Activated naive CD8-positive, alpha-beta T cell treated with anti-CD3 and anti-CD28 coated beads, Interleukin-2, amount 10 ng/mL, durations not matched to agents 7 days and 5 days (primary cell): ENCODE measurements at places on chromosomes 5 and 9.

DNA sequence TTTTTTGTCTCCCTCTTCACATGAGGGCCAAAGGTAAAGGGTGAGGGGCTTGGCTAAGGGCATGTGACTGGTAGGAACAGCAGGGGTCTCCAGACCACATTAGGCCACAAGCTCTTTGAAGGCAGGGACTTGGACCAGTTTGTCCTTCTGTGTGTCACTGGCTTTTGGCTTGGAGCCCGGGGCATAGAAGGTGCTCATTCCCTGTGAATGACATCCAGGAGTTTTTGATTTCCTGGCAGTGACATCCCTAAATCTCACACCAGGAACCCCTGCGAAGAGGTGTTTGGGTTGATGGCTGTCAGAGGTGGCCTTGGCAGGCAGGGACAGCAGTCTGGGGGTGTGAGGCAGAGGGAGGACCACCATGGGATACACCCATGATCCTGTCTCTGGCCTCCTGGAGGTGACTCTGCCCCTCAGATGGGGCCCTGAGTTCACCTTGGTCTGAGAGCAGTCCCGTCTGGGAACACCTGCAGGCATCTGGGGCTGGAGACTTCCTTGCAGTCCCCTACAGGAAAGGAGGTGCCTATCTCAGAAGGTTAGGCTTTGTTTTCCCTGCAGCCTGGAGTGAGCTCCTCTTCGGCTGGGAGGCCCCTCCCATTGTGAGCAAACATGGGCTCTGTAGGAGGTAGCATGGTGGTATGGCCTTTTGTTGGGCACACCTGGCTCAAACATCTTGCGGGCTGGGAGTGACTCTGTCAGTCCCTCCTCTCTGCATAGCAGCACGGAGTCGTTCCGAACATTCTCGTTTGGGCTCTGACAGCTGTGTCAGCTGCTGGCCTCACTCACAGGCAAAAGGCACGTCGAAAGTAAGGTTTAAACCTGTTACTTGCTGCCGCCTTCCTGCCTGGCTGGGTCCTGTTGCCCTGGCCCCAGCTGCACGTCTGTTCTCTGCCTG is 38.6 kb upstream of the PITX1 start:
- DNase-seq, result no peak

GRCh38 chr9:114263853-114264510 is 58.9 kb upstream of the ORM1 start:
- DNase-seq, result no peak

GRCh38 chr5:170625221-170626165 is 121.7 kb downstream of the KCNIP1 start:
- no peak for DNase-seq

GRCh38 chr5:158123595-158123994 is 264.6 kb upstream of the CLINT1 start:
- DNase-seq, result no peak

GRCh38 chr5:142073362-142073988 is 35.1 kb upstream of the NDFIP1 start:
- no peak for DNase-seq

DNA sequence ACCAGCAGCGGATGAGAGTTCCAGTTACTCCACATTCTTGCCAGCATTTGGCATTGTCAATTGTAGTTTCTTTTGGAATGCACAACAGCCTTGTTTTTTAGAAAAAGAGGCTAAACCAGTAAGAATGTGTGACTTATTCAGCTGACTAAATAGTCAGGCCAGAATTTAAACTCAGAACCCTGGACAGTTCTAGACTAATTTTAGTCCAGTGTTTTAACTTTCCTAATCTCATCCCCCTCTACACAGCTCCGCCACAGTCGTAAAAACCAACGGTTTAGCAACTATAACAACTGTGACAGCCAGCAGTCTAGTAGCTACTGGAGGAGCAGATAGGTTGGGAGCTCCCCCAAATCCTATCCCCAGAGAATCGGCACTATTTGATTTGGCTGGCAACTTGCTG is 103.7 kb downstream of the FOXD1 start:
- no peak for DNase-seq

GRCh38 chr9:136584401-136584932 is 38.6 kb upstream of the NOTCH1 start:
- no peak for DNase-seq

GRCh38 chr5:110321117-110321516 is 405.4 kb downstream of the TMEM232 start:
- no peak for DNase-seq

- DNase-seq, result no peak
Observed at GRCh38 chr5:172049226-172049796, 42.9 kb upstream of the FBXW11 start.

DNA sequence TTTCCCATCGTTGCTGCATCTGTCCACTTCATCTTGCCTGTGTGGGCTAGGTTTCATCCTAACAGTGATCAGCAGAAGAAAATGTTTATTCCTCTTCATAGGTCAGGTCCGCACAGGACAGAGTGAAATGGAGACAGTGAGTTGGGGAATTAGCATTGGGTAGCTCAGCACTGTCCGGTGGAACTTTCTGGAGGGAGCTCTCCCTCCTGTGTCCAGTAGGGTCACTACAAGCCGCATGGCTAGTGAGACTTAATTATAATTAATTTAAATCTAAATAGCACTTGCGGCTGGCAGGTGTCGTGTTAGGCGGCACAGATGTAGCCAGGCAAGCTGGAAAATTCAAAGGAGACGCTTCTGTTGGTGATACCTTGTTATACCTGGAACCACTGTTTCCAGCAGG is 48.4 kb downstream of the CFAP77 start:
- DNase-seq, result no peak

- DNase-seq, result no peak
Observed at GRCh38 chr9:121026260-121026691, 23.8 kb downstream of the C5 start.

- no peak for DNase-seq
Observed at GRCh38 chr9:129894120-129894823, 59.0 kb downstream of the USP20 start.

DNA sequence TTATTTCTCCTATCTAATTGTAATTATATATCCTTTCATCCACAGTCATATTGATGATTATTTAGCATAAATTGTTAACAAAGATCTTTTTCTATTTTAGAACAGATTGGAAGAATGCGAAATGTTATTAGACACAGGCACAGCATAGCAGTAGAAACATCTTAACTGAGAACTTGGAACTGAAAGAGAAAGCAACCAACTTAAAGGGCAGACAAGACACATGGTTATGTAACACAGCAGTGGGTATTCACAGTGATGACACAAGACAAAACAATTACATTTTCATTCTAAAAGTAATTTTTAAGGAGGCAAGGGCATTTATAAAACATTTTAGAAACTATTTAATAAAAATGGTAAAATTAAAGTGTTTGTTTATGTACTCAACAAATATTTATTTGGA is 57.7 kb upstream of the MEF2C start:
- DNase-seq, result no peak

- DNase-seq, result no peak
Observed at GRCh38 chr5:103542441-103542840, 20.1 kb downstream of the NUDT12 start.

GRCh38 chr5:176712546-176713304 is 65.4 kb downstream of the TSPAN17 start:
- no peak for DNase-seq

DNA sequence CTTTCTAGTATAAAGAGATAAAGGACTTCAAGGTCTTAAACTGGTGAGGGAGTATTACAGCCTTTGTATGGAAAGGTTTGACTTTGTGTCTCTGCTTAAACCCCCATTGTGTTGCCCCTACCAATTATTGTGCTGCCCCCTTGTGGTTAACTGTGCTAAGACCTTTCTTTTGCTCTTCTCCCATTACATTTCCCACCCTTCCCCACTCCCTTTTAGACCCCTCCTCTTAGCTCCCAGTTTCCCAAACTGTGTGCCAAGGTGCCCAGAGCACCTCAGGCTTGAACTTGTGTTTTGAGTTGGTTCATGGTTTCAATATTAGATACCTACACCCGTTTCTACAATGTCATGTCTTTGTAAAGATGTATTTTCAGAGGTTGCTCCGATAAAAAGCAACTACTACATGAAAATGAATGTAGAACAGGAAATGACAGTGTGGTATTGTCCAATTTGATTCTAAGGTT is 2.9 kb downstream of the JAK2 start:
- peak; percentile 54 for DNase-seq

GRCh38 chr9:83572524-83572923 is 34.3 kb upstream of the FRMD3 start:
- DNase-seq, result no peak

- DNase-seq, result no peak
Observed at GRCh38 chr5:156191547-156191946, 135.4 kb upstream of the SGCD start.

DNA sequence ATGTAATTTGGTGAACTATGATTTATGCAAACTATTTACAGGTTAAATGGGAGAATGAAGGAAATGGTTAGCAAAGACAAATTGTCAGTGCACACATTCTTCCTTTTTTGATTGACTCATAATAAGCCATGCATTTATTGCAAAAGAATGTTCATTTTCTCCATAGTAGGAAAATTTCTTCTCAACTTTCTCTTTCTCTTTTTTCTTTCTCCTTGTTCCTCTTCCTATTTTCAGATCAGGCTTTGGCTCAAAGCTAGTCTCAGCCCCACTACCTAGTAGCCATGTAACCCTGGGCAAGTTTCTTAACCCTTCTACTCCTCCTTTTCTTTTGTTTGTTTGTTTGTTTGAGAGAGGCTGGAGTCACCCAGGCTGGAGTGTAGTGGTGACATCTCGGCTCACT is 156.6 kb downstream of the PIK3R1 start:
- no peak for DNase-seq

DNA sequence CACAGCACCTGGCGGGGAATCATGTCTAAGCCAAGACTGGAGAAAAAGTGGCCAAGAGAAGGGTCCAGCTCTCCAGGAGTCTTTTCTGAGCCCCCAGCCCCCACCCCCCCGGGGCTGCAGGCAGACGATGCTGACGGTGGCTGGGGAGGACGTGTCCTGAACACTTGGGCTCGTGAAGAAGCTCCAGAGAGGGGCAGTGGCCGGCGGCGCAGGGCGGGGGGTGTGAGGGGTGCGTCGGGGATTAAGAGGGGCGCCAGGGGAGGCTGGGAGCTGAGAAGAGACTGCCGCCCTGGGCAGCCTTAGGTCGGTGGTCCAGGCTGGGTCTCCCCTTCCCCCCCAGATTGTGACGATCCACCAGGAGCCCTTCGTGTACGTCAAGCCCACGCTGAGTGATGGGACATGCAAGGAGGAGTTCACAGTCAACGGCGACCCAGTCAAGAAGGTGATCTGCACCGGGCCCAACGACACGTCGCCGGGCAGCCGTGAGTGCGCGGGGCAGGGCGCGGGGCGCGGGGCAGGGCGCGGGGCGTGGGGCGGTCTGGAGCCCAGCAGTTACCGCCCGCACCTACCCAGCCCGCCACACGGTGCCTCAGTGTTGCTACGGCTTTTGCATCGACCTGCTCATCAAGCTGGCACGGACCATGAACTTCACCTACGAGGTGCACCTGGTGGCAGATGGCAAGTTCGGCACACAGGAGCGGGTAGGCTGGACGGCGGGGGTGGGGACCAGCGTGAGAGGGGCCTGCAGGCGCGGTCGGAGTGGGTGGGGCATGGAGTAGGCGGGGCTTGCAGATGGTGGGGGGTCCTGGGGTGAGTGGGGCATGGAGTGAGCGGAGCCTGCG is 8.9 kb downstream of the LRRC26 start:
- DNase-seq, result no peak

GRCh38 chr9:101128623-101129022 is 100.1 kb downstream of the PLPPR1 start:
- no peak for DNase-seq

GRCh38 chr5:91206734-91207133 is 176.4 kb downstream of the ARRDC3 start:
- no peak for DNase-seq

DNA sequence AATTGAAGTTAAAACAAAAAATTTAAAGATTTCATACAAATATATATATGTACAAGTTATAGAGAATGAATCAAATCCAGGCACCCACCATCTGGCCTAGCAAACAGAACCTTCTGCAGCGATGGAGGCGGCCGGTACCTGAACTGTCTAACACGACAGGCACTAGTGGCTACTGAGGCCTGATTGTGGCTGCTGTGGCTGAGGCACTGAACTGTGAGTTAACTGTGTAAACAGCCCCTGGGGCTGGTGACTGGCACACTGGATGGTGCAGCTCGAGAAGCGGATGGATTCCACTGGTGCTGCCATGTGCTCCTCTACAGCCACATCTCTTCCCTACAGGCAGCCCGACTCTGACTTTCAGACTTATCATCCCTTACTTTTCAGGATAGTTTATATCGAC is 82.4 kb downstream of the RAPGEF1 start:
- no peak for DNase-seq

DNA sequence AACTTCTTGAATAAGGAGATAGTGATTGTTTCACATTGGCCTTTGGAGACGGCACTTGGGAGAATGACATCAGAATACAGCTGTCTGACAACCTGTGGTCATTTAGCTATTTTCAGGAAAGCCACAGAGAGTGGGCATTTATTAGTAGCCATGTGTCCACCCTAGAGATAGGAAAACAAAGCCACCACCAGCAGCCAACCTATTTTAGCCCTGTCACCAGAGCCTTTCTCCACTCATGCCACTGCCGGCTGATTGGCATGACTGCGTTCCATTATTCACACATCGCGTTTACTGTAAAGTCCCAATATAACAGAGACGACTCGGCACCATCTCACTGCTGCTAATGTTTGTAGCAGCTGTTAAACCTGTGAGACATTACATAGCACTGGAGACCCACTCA is 330.1 kb downstream of the NDUFS4 start:
- no peak for DNase-seq

DNA sequence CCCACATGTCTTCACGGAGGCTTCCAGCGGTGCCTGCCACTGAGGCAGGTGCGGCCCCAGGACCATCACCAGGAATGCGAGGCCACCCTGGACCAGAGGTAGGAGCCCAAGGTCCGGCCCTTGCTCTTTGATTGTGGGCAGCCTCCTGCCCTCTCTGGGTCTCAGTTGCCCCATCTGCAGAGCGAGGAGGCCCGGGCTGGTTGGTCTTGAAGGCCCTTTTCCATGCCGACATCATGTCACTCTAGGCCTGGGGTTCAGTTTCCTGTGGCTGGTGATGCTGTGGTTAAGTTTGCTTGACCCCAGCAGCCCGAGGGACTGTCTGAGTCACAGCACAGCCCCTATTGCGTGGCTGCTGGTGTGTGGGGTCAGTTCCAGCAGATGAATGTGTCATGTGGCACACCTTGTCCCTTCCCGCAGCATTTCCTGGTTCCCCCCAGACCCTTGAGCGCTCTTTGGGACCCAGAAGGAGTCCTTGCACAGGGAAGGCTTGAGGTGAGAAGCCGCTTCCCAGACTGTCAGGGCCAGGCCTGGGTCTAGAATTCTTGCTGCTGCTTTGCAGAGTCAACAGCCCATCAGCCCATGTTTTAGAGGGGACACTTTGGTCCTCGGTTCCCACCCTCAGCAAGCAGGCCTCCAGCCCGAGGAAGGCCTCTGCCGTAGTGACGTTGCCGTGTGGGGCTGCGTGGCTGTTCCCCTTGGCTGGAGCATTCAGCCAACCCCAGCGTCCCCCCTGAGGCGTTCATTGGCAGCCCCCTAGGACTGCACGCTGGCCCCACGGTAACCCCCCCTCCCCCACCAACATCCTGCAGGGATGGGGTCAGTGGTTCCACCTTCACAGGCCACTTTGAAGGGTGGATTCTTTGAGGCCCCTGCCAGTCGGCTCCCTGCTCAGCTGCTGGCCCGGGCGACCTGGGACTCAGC is 31.0 kb upstream of the HMCN2 start:
- no peak for DNase-seq

- DNase-seq, result no peak
Observed at GRCh38 chr5:96977228-96977627, 41.3 kb downstream of the LNPEP start.
